Epithelial cell of umbilical artery (primary cell): ENCODE measurements at places on chromosomes 5 and 9. TPM values are rescaled to one million over a fixed set of nuclear protein-coding genes. Genes with fewer than 3 reads are reported as not detected.

CARD6 gene
- 20.5 and 25.8 TPM in 2 replicates for total RNA-seq

CD14 gene
- 1.2 and 1.6 TPM in 2 replicates for total RNA-seq

CLIC3 gene
- 0.32 TPM in 1 of 2 replicates, not detected in the other for total RNA-seq

ZNF300 gene
- 4.2 and 8.4 TPM in 2 replicates for total RNA-seq
